ENCODE measurements at places on chromosomes 7 and 10.

DNA sequence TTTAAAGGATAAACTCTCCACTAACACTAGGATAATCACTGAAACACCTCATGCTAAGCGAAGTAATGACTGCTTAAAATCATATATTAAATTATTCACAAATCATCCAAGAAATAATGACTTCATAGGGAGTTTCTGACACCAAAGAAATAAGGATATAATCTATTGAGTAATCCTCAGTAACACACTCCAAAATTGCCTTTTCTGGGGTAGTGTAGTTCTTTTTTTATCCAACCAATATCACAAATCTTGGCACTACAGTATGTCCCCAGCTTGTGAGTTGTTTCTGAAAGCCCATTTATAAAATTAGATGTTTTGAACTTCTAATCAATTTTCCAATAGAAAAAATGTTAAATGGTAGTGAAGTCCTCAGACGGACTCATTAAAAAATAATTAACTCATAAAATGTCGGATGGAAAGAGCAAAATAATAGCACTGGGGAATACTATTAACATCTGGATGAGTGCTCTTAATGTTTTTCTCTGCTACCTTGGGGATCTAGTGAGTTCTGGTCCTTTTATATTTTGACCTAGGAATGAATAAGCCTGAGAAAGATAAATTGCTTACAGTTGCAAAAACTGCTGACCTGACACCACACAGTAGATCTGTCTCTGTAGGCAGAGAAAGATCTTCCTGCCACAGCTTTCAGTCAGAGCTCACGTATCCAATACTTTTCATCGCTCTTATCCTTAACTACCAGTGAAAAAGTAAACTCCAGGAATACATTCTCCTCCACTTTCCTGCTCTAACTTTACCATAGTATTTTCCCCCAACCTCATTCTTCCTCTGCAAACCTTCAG is 618.5 kb upstream of the ANKRD30A start:
- DNase-seq = no peak

GRCh38 chr10:24622781-24623301 is 100.8 kb downstream of the ARHGAP21 start:
- DNase-seq = no peak

DNA sequence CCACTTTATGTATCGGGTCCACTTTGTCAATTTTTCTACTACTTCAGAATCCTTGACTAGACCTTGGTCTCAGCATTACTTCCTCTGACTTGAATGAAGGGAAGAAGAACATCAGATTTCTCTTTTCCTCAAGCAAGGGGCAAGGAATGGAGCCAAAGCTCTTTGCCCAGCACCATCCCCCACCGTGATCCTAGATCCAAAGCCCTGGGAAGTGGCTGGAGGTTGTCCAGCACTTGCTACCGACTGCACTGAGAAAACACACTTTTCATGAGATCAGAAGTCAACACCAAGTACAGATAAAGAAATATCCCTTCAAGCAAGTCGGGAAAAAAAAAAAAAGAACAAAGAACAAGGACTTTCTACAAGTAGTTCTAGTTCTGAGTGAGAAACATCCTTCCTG is 102.1 kb upstream of the DDC start:
- DNase-seq = no peak

DNA sequence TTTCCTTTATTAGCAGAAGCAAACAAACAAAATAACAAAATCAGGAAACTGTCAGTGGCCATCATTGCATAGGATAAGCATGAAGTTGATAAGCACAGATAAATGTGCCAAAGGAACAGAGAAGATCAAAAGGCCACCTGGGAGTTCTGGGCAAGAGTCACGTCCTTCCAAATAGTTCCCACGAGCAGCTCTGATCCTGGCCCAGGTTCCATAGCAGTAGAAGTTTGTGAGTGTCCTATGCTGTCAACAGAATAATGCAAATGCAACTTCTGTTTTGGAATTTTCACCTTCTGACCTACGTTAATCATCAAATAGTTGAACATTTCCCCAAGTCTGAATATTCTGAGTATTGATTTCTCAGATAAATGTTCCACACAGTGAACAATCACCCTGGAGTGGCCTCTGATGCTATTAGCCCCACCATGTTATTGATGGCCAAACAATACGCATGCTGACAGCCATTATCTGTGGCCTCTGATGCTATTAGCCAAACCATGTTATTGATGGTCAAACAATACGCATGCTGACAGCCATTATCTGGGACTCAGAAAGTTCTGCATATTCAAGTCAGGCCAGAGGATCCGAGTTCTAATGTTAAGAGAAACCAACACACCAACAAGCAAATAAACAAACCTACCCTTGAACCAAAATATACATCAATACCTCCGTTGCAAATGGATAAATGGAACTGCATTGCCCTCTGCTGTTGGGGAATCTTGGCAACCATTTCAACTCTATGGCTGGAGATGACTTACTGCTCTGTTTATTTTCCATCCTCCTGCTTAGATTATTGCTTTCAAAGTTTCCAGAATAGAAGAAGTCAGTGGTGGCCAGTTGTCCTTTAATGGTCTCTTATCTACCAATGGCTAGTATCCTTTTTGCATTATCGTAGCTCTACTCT is 63.3 kb downstream of the MRC1 start:
- DNase-seq = no peak

- no peak for DNase-seq
Observed at GRCh38 chr10:93514521-93514920, 18.1 kb downstream of the CEP55 start.

- peak; percentile 21 for DNase-seq
Observed at GRCh38 chr7:37833107-37833817, 15.1 kb upstream of the NME8 start.

- DNase-seq = no peak
Observed at GRCh38 chr10:35854661-35855060, 212.6 kb upstream of the FZD8 start.

DNA sequence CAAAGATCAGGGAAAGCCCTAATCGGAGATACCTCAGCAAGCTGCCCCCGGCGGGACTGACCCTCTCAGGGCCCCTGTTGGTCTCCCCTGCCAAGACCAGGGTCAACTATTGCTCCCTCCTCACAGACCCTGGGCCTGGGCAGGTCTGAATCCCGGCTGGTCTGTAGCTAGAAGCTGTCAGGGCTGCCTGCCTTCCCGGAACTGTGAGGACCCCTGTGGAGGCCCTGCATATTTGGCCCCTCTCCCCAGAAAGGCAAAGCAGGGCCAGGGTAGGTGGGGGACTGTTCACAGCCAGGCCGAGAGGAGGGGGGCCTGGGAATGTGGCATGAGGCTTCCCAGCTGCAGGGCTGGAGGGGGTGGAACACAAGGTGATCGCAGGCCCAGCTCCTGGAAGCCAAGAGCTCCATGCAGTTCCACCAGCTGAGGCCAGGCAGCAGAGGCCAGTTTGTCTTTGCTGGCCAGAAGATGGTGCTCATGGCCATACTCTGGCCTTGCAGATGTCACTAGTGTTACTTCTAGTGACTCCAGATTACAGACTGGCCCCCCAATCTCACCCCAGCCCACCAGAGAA is 24.1 kb downstream of the TBATA start:
- DNase-seq = no peak

GRCh38 chr7:149869291-149869650 is 4.5 kb upstream of the ATP6V0E2 start:
- DNase-seq = no peak

- no peak for DNase-seq
Observed at GRCh38 chr7:101618916-101619315, 10.2 kb downstream of the MYL10 start.

DNA sequence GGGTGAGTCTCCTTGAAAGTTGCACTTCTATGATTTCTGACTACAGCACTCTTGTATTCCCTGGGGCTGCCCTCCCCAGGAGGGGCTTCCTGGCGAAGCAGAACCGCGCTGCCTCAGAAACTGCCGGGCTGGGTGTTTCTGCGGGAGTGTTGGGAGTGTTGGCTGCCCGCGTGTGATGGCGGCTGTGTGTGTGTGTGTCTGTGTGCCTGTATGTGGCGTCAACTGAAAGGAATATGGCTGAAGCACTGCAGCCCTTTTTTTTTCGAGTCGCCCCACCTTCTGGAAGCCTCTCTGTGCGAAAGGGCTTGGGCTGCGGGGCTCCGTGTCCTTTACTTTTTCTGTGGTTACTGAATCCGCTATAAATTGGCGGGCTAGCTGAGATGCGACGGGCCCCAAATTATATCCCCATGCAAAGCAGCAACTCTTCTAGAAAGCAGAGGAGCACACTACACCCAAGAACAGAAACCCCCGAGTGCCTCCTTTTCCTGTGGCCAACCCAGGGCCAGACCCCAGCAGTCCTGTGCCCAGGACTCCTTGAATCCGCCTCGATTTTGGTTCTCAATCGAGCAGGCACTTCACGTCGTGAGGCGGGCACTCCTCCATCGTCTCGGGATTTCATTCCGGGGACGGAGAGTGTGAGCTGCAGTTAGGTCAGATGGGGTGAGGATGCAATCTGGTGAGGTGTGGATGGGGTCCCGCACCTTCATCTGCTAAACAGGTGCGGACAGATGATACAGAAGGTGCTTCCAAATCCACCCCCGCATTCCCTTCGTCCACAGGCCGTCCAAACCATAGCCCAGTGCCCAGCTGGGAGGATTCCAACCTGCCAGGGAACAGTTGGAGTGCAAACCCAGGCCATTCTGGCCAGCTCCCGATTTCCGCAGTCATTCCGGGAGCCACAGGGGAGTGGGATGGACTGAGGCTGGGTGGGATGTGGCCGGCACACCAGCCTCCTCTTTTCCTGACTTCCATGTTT is 22.5 kb upstream of the ZNF273 start:
- no peak for DNase-seq

- no peak for DNase-seq
Observed at GRCh38 chr10:31804352-31804810, 124.2 kb downstream of the ARHGAP12 start.

GRCh38 chr10:126207313-126207771 is 180.9 kb downstream of the ADAM12 start:
- DNase-seq = no peak

GRCh38 chr7:69961436-69961835 is 363.2 kb downstream of the AUTS2 start:
- no peak for DNase-seq

DNA sequence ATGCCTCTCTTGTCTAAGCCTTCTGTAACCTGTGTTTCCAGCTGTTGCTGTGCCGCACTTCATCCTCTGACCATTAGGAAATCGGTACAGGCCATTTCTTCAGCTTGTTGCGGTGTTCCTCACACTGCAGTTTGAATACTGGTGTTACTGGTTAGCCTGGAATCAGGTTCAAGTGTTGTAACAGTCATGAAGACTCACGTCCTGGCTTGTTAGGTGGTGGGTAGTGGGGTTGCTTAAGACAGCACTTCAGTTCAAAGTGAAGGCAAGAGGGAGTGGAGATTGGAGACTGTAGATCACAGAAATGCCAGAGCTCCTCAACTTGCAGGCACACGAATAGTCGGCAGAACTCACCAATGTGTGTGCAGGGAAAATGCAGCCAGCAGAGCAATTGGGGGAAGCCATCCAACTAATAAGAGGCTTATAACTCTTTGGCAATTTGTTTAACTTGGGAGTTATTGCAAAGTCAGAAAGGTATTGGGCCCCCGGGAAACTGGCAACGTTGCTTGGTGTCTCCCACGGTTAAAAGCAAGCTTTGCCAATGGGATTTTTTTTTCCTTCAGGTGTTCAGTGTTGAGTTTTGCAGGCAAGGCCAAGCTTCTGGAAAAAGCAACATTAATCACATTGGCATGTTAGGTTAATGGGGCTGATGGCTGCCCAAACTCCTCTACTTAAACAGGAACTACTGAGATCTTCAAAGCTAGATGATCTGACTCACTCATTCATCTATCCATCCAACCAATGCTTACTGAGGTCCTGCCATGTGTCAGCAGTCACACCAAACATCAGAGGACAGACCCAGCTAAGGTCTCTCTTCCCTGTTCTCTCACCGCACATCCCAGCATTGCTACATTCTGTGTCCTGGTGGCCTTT is 380.9 kb downstream of the GATA3 start:
- DNase-seq = no peak

DNA sequence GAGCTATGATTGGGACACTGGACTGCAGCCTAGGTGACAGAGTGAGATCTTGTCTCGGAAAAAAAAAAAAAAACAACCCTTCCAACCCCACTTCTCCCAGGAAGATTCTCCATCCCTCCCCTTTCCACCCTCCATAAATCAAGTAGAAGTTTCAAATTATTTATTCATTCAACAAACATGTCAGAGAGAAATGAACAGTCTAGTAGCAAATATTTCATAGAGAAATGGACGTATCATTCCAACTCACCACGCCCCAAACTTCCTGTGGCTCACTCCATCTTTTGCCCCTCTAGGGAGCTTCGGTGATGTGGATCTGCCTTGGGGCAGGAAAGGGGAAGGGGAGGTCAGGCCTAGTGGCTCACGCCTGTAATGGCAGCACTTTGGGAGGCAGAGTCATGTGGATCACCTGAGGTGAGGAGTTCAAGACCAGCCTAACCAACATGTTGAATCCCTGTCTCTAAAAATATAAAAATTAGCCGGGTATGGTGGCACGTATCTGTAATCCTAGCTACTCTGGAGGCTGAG is 638 bp upstream of the TRAPPC14 start:
- DNase-seq = no peak

GRCh38 chr10:18610517-18610916 is 40.9 kb downstream of the NSUN6 start:
- DNase-seq = no peak

DNA sequence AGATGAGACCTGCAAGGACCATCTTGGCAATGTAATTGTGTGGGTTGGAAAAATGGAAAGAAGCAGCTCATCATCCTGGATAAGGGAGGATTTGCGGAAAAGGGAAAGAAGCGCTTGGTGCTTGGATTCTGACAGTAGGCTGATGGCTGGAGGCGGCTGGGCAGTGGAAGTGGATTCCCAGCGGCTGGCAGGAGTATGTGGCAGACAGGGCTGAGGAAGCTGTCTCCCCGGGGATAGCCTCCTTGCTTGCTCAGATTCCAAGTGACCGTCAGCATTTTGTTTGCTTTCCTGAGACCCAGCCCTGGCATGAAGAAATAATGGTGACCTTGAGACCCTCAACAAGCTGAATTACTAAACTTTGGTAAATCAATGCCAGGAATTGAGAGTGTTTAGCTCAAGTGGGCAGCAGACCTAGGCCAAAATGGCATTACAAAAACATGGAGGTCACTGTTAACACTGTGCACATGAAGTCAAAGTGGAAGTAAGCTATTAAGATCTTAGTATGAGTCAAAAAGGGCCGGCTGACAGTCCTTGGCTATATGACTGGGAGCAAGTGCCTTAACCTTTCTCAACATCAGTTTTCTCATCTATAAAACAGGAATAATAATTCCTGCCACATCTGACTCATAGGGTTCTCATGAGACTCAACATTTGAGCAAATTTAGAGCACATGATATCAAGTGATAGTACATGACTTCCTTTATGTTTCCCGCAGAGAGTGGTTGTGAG is 21.3 kb downstream of the SLC25A28 start:
- DNase-seq = no peak

- DNase-seq = no peak
Observed at GRCh38 chr10:50937230-50937907, 51.9 kb upstream of the A1CF start.

Measured in activated naive CD4-positive, alpha-beta T cell treated with Interleukin-2 at 50 U/mL for 16 hours (primary cell).